KBM-7 (cell line): ENCODE measurements at places on chromosomes 3 and 15.

- DNase-seq = peak; percentile 52
Measured at GRCh38 chr3:188351648-188352047, 197.7 kb downstream of the LPP start.

DNA sequence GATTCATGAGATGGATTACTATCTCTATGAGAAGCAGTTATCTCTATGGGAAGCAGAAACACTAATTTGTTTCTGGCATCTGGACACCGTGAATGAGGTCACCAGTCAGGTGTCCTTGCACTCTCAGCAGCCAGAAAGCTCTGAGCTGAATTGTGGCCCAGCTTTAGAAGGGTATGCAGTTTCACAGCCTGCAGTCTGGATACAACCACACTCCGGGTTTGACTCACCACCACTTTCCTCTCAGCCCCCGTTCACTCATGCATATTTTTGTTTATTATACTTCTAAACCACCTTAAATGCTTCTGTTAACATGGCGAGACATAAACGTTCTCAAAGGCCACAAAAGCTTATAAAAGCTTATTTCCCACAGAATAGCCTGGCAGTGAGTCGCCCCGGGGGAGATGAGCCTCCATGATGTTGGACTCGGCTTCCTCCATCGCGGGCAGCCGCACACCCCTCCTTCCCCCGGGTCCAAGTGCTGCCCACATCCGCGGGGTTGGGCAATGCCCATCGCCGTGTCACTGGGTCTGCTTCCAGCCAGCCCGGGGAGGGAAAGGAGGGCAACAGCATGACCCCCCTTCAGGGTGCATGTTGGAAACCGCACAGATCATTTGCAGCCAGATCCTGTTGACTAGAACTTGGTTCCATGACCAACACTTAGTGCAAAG is 16.8 kb upstream of the SLC41A3 start:
- DNase-seq = no peak

DNA sequence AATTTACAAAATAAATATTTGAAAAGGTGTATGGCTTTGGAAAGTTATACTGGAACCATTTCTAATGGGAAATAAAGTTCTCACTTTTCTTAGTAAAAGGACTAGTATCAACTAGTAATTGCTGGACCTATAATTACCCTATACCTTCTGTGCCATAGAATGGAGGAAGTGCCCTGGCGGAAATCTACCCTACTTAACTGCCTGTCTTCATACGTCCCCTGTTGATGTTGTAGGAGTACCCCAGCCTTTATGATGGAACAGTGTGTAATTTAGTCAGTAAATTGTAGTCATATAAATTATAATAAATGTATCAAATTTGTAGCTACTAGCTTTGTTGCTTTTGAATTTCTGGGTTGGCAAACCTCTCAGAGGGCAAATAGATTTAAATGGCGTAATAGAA is 149.9 kb downstream of the LPP start:
- no peak for DNase-seq

DNA sequence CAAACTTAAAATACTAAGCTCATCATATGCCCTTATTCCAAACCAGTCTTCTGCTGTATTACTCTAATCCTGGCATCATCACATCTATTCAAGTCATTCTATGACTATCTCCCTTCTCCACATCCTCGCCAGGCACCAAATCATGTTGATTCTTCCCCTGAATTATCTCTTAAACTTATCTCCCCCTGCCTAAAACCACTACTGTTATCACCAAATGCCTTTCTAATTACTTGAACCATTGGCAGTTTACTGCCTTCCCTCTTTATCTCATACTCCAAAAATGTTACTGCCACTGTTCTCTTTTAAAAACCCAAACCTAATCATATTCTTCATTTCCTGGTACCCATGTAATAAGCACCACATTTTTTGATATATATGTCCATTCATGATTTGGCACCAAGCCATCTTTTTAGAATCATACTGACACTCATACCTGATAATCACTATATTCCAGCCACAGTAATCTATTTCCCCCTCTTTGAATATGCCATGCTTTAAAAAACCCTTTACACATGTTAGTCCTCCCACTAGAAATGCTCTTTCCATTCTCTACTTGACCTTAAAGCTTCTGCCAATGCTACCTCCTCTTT is 126.8 kb downstream of the PEAK1 start:
- no peak for DNase-seq

GRCh38 chr3:64131725-64132469 is 93.4 kb downstream of the PRICKLE2 start:
- no peak for DNase-seq

DNA sequence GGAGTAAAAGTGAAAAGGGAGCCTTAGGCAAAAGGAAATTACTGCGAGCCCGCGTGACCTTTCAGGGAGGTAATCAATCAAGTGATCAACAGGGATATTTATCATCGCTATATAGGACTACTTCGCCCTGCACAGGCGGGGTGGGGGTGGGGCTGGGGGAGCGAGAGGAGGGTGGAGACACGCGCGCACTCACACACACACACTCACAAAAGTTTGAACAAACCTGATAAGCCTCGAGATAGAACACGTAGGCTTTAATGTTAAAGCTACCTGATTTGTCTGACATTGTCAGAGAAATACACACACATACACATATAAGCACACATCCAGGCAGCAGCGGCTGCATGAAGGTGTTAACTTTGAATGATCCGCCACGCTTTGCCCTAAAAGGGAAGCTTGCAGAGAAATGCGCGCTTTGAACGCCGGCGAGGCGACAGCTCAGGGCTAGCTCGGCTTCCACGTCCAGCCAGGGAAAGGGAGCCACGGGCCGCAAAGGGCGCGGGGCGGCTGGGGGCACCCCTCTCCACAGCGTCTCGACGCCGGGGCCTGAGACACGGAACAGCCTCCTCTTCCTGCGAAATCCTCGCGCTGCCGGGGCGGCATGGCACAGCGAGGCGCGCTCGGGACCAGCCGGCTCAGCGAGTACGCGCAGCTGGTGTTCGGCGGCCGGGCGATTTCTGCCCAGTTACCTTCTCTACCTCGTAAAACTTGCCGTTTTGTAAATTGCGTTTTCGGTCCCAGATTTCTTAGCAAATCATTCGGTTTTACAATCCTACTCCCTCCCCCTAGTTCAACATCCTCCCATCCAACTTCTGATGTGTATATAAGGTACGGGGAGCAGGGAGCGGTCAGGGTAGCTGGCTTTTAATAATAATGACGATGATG is 4.8 kb upstream of the MECOM start:
- peak; percentile 57 for DNase-seq

DNA sequence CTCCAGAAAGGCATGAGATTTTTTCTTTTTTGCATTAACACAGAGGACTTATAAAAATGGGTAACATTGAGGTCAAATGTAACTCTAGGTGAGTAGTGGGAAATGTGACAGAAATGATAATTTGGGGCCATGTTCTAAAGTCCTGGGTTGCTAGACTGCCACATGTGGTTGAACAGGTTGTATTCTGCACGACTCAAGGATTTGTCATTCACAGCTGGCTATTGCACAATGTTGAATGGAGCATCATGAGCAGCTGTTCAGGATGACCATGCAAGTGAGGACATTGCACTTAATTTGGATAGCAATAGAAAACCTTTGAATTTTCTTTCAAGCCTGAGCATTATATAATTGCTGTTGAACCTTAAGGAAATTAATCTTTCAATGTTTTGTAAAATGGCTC is 396.6 kb downstream of the NAALADL2 start:
- no peak for DNase-seq

GRCh38 chr15:80699981-80700380 is 4.9 kb downstream of the ABHD17C start:
- DNase-seq = no peak

DNA sequence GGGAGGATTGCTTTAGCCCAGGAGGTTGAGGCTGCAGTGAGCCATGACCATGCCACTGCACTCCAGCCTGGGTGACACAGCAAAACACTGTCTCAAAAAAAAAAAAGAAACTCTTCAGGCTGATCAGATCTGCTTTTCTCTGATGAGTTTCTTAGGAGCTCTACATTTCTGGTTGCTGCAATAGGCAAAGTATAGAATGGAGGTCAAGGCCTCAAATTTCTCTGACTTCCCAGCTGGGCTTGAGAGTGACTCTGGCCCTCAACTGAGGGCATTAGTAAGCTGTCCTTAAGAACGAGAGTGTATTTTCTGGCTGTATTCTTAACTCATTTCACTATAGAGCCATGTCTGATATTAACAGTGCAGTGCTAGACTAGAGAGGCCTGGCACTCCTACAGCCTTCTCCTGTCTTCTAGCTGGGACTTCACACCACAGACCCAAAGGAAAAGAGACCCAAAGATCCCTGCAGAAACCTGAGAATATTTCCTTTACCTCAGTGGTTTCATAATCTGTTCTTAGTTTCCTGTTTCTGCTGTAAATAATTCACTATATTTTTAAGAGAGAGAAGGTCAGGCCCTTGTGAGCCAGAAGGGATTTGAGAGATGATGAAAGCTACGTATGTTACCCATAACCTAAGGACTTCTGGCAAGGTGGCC is 2.0 kb upstream of the NR1I2 start:
- DNase-seq = peak; percentile 9

DNA sequence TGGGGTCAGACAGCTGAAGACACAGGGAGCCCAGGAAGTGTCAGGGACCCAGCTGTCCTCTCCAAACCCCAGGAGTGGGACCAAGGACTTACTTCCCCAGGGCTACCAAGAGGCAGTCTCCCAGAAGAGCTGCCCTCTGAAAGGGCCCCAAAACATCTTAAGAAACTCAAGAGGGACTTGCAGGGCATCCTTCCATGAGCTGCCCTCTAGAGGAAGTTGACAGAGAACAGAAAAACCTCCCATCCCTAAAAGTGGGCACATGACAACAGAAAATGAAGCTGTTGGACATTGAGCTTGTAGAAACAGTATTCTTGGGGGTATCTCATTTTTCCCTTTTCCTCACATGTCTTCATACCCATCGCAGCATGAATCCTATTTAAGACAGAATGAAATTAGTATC is 58.9 kb downstream of the MECOM start:
- DNase-seq = no peak

GRCh38 chr3:143045639-143046038 is 44.3 kb downstream of the U2SURP start:
- no peak for DNase-seq

- DNase-seq = no peak
Measured at GRCh38 chr3:67808906-67809305, 154.5 kb upstream of the SUCLG2 start.

- DNase-seq = no peak
Measured at GRCh38 chr3:193129607-193130006, 111.4 kb upstream of the PLAAT1 start.

DNA sequence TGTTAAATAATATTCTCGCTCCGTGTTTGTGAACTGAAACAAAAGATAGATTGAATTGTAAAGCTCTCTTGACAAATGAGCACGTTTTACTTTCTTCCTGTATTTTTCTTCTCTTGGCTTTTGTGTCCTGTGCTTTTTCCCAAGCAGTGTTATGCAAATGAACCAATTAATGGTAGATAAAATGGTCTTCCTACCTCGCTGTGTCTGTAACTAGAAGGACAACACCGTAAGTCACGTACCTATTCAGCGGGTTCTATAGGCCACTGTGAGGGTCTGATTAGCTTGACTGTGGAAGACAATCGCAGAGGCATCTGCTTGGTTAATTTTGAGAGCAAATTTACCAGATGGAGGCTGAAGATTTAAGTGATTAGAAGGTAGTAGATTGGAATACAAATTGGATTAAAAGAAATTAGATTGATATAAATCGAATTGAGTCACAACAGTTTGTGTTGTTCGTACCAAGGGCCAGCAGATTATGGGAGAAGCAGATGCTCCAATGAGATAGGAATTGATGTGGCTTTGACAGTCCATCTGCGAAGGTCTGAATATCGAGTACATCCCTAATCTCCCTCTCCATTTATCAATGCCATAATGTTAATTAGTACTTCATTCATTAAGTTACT is 40.2 kb downstream of the ROBO2 start:
- no peak for DNase-seq
